Amniotic epithelial cell (primary cell): ENCODE measurements at places on chromosomes 7 and 10.
A peak's percentile ranks its signal among the peaks of the same experiment; 100 is the strongest.

- DNase-seq: no peak
Observed at GRCh38 chr7:132574223-132574622, 2.0 kb downstream of the PLXNA4 start.

DNA sequence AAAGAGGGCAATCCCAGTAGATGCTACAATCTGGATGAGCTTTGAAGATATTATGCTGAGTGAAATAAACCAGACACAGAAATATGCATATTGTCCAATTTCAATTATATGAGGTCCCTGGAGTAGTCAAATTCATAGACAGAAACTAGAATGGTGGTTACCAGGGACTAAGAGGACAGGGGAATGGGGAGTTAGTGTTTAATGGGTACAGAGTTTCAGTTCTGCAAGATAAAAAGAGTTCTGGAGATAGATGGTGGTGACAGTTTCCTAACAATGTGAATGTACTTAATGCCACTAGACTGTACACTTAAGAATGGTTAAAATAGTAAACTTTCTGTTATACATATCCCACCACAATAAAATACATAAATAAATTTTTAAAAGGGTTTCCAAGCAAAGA is 236.6 kb downstream of the ELMO1 start:
- no peak for DNase-seq

GRCh38 chr10:97307441-97307840 is 11.6 kb upstream of the FRAT1 start:
- peak; percentile 73 for DNase-seq

- DNase-seq: no peak
Observed at GRCh38 chr10:109040622-109041021, 882.7 kb downstream of the XPNPEP1 start.

GRCh38 chr7:158407581-158408317 is 179.9 kb downstream of the PTPRN2 start:
- DNase-seq: peak; percentile 18

- peak; percentile 47 for DNase-seq
Observed at GRCh38 chr7:106283831-106284713, 711 bp downstream of the NAMPT start.
